Muscle of back (tissue), 13 donors: ENCODE measurements at places on chromosomes 7 and 10. TPM values are rescaled to one million over a fixed set of nuclear protein-coding genes. Genes with fewer than 3 reads are reported as not detected.

MYO1G gene
- 0.42 TPM for polyA plus RNA-seq

ANKRD1 gene
- polyA plus RNA-seq, result 108 TPM

ADD3 gene
- 99.6 TPM for polyA plus RNA-seq

SEMA4G gene
- 5.6 TPM for polyA plus RNA-seq

ZNF783 gene
- polyA plus RNA-seq, result 15.0 TPM

C10orf105 gene
- polyA plus RNA-seq, result 0.16 TPM

IL2RA gene
- polyA plus RNA-seq, result not detected

- no peak for DNase-seq
These were observed 34.2 kb upstream of the IGFBP3 start for GRCh38 chr7:45955286-45955685.

GRCh38 chr10:13904064-13904463, 317.3 kb downstream of the PRPF18 start:
- no peak for DNase-seq

DNA sequence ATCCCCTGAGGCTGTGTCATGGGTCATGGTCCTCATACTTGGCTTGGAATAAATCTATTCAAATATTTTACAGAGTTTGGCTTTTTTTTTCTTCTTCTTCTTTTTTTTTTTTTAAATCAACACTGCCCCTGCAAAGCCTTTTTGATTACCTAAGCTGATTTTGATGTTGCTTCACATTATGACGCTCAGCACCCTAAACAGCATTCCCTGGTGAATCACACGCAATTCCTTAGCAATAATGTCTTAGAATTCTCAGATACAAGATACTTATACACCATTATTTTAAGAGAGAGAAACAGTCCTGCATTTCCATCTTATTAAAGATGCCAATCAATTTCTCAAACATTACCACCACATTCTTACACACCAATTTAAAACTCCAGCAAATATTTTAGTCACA, 323.7 kb upstream of the IGFBP3 start:
- DNase-seq, result no peak

GRCh38 chr10:6204063-6204340, 1.3 kb downstream of the PFKFB3 start:
- DNase-seq, result no peak

DNA sequence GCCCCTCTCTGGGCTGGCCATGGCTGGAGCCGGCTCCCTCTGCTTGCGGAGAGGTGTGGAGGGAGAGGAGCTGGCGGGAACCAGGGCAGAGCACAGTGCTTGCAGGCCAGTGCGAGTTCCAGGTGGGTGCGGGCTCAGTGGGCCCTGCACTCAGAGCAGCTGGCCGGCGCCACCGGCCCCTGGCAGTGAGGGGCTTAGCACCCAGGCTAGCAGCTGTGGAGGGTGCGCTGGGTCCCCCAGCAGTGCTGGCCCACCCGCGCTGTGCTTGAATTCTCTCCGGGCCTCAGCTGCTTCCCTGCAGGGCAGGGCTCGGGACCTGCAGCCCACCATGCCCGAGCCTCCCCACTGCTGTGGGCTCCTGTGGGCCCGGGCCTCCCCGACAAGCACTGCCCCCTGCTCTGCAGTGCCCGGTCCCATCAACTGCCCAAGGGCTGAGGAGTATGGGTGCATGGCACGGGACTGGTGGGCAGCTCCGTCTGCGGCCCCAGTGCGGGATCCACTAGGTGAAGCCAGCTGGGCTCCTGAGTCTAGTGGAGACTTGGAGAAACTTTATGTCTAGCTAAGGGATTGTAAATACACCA, 61.2 kb upstream of the AGR3 start:
- no peak for DNase-seq

DNA sequence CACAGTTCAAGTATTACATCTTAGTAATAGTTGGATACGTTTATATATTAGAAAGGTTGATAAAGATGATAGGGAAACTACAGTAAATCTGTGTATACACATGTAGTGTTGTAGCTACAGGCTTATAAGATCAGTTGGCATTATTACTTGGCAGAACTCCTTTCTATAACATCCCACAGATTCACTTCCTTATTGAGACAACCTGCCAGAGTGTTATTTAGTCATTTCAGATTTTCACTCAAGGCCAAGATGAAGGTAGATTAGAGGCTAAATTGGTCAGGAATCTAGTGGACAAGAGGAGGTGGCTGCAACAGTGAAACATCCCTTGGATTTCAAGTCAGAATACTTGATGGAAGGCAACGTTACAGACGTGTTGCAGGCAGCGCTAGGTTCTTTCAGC, 63.0 kb downstream of the PAPSS2 start:
- no peak for DNase-seq

DNA sequence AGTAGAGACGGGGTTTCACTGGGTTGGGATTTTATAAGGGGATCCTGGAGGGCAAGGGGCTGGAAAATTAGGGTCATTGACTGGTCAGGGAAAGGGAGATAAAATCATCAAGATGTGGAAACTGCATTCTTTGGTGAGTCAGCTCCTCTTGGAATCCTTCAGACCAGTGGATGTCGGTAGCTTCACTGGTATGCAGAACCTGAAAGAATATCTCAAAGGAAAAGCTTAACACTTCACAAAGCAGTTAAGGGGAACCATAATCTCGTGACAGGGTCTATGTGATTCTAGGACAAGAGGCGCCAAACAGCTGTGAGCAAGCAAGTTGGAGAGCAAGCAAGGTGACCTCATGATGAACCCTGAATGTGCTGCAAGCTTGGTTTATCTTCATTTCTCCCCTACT, 634.7 kb upstream of the AUTS2 start:
- DNase-seq, result peak; percentile 76

GRCh38 chr7:55360486-55360885, 4.7 kb upstream of the LANCL2 start:
- DNase-seq, result no peak

DNA sequence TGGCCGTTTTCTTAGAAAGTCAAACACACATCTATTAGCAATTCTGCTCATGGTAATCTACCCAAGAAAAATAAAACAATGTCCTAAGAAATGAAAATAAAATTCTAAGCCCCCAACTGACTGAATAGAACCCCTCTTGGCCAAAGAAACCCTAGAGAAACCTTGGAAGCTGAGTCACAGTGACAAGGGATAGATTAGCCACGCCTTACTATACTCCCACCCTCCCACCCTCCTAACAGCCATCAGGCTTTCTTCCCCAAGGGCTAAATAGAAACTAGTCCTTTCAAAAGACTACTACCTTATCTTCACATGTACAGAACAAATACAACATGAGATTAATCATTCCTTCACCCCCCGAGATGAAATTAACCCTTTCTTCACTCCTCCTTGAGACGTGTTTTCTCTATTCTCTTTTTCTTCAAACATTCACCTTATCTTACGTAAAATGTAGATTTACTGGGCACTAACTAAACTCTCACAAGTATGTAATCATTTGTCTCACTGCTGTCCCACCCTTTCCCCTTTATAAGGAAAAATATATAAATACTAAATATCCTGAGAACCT, 57.5 kb downstream of the HTR7 start:
- no peak for DNase-seq

DNA sequence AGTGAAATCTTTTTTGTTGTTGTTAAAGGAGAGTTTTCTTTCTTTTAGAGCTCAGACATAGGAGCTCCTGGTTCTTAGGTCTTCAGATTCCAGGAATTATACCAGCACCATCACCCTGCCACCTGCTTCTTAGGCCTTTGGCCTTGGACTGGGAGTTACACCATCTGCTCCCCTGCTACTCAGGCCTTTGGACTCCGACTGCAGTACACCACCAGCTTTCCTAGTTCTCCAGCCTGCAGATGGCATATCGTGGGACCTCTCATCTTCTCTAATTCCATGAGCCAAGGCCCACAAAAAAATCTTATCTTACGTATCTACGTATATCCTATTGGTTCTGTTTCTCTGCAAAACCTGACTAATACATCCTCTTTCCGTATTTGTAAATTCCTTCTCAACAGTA, 5.1 kb upstream of the TACC2 start:
- no peak for DNase-seq

GRCh38 chr7:140304191-140304799, 94.0 kb downstream of the SLC37A3 start:
- no peak for DNase-seq

GRCh38 chr10:16675334-16675733, 141.9 kb downstream of the RSU1 start:
- no peak for DNase-seq

GRCh38 chr10:118271671-118272070, 70.5 kb downstream of the FAM204A start:
- DNase-seq, result no peak

DNA sequence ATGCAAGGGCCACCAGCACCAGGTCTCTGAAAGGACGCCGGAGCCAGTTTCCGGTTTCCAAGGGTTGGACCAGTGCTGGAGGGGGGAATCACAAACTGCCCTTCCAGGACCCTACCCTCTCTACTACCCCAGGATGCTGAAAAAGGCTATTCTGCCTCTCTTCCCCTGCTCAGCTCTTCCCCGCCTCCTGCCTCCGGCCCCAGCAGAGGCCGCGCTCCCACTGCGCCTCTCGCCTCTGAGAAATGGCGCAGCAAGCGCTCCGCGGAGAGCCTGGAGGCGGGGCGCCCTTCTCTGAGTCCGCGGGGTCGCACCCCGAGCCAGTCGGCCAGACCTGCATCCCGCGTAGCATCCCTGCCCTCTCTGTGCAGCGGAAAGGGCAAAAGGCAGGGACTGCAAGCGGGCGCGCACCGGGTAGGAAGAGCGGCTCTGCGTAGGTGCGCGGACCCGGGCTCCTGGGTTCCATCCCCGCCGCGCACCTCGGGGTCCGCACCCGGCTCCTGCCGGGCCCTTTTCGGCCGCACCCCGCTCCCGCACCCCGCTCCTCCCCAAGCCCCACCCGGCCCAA, 476 bp upstream of the RET start:
- peak; percentile 27 for DNase-seq

DNA sequence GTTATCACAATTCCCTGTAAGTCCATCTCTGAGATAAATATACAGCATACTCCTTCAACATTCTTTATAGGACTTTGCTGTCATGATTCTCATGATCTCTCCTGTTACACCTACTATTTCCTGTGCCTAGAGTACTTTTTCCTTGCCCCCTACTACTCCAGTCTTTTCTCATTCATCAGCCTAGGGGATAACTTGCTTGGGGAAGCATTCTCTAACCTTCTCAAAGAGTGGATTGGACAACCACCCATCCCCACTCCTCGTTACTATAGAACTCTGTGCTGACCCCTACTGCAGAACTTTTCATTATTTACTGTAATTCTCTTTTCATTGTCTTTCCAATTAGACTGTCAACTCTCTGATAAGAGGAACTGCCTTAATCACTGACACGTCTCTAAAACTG, 57.4 kb upstream of the TFEC start:
- DNase-seq, result no peak

DNA sequence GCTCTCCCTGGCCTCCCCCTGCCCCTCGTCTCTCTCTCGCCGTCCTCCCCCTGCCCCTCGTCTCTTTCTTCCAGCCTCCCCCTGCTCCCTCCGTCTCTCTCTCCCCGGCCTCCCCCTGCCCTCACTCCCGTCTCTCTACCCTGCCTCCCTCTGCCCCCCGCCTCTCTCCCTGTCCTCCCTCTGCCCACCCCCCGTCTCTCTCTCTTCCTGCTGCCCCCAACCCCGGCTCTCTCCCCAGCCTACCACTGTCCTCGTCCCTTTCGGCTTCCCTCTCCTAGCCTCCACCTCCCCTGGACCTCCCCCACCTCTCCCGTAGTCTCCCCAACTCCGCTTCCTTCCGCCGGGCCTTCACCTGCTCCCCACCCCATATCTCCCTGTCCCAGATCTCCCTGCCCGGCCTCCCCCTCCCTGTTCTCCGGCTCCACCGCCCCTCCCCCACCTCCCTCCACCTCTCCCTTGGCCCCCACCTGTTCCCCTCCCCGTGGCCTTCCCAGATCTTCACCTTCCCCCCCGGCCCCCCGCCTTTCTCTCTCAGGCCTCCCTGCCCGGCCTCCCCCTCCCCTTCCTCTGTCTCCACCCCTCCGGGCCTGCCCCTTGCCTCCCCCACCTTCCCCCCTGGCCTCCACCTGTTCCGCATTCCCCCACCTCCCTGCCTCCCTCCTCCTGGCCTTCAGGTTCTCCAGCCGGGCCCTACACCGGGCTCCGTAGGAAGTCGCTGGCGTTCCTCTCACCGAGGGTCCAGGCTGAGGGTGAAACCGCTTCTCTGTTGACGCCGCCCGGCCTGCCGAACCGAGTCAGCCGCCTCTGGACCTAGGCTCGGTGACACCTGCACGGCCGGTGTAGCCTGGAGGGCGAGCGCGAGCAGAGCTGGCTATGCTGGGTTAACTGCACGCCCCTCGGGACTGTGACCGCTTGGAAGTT, 1.2 kb downstream of the GET4 start:
- no peak for DNase-seq

DNA sequence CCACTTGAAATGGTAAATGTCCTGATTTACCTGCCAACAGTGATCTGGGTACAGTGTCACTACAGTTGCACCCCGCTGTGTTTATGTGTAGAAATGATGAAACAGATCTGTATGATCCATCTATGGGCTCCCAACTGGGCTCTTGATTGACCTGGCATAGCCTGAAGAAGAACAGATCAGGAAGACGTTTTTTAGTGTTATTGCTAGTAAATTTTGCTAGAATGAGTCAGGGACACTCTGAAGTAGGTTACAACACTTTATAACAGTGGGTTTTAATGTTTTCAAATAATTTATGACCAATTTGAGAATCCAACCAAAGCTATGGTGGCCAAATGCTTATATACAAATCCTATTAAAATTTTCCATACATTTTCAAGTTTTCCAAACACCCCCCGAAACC, 110.3 kb downstream of the DKK1 start:
- no peak for DNase-seq

DNA sequence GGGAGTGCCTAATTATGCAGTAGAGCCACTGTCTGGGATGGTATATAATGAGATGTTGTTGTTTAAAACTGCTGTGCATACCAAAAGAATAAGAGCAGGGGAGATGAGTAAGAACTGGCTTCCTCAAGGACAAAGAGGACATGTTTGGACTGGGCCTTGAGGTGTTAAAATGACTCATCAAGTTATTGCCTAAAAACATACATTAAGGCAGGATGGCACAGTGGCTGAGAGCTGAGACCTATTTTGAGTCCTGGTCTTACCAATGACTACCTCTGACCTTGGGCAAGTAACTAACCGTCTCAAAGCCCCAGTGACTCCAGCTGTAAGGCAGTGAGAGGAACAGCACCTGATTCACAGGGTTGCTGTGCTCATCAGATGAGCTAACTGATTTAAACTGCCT, 71.1 kb downstream of the CFAP58 start:
- no peak for DNase-seq

GRCh38 chr7:157577061-157577460, 240.3 kb downstream of the DNAJB6 start:
- no peak for DNase-seq

GRCh38 chr7:66464059-66464458, 164.6 kb upstream of the KCTD7 start:
- no peak for DNase-seq
